Dorsolateral prefrontal cortex (tissue), 122 donors: ENCODE measurements at places on chromosomes 3 and 15.

GRCh38 chr15:98405013-98405412, 243.3 kb upstream of the IGF1R start:
- no peak for DNase-seq

- peak; percentile 46 for DNase-seq
These were observed 447.8 kb downstream of the FHIT start for GRCh38 chr3:60803216-60804173.

GRCh38 chr3:13015286-13016082, 57.7 kb downstream of the IQSEC1 start:
- DNase-seq = peak; percentile 26

- no peak for DNase-seq
These were observed 1.5 kb upstream of the RBM15B start for GRCh38 chr3:51389423-51390183.

- DNase-seq = no peak
These were observed 335.5 kb downstream of the ERC2 start for GRCh38 chr3:56132762-56133161.

DNA sequence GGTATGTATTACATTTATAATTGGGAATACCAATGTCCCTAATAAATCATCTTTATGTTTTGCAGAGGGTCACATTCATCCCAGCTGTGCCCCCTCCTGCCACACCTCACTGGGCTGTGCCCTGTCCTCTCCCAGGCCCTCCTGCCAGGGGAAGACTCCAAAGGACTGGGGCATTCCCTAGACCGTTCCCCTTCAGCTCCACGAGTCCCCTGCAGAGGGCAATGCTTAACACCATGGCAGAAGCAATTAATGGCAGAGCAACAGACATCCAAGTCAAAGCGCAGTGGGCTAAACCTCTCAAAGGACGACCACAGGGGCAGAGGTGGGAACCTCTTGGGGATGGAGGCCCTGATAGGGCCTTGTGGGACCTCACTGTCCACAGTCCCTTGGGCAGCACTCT, 71.3 kb upstream of the SEC13 start:
- no peak for DNase-seq

DNA sequence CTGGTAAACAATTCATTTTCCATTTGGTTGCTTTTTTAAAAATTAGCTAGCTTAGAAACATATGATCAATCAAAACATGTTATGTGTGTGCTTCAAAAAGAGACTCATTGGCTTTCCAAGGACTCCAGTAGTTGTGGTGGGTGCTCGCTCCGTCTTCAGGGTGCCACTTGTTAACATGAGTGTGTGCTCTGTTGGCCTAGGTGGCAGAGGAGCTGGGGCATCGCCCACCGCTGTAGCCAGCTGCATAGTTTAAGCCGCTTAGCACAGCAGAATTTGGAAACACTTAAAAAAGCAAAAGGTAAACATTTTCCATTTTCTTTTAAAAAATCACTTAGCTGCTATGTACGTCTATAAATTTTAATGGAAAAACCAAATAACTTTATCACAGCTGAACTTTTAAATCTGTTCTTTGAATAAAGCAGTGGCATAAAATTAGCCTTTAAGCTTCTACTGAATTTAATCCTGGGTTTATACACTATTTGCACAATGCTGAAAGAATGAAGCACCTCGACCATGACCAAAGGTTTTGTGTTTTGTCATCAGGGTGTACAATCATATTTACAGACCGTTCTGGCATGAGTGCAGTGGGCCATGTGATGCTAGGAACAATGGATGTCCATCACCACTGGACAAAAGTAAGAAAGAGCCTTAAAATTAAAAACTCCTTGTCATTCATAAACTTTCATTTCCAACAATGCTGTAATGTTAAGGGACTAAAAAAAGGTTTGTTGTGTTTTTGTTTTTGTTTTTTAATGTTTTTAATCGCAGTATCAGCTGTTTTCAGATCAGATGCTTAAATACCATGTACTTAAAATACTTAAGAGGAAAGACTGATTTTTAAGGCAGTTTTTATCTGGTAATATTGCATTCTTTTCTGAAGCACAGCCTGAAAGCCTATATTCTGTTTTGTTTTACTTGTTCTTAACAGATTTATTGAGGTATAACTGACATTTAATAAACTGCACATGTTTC, 57.9 kb downstream of the TCAIM start:
- DNase-seq = no peak

DNA sequence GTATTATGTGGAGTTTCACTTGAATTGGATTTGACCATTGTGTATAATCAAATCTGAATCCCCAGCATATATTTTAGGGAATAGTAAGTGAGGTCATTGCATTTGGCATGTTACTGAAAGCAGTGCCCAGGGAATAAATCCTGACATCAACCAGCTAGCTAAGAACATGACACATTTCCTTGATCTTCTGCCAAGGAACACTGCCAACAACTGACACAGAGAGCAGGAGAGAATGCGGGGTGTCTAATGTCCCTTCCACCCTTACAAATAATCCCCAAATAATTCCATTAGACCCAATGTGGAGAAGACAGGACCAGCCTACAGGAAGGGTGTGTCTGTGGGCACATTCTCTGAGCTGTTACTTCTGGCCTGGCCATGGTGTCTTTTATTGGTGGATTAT, 30.6 kb upstream of the UBE3A start:
- no peak for DNase-seq

DNA sequence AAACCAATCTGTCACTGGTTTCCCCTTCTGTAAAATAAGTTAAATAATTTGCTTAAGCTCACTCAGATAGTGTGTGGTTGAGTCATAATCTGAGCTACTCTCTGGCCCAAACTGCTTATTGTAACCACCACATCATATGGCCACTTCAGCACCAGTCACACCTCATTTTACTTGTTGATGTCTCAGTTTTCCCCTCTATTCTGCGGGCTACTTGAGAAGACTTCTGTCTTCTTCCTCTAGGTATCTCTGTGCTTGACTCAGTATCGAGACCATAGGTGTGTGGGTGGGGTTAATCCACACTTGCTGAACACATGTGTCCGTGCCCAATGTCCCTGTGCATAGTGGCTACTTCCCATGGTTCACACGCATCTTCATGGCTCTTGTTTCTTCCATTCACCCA, 32.9 kb downstream of the CRYGS start:
- DNase-seq = no peak

- no peak for DNase-seq
These were observed 381.1 kb upstream of the ARHGEF26 start for GRCh38 chr3:153740109-153740508.

- no peak for DNase-seq
These were observed 394.8 kb downstream of the TUSC7 start for GRCh38 chr3:117104381-117104780.

DNA sequence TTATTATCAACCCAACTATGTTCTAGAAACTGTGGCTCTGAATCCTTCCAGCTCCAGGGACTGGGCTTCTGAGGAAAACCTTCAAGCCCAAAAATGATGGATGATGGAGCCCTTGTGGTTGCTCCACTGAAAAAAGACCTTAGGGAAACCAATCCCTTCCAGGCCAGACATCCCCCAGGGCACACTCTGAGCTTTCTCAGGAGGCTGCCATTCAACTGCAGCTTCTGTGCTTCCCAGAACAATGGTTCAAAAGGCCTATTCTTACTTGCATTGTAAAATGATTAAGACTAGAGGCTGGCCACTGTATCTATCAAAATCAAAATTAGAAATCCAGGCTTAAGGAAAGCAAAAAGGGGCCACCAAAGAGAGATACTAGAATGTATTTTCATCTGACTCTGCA, 27.3 kb downstream of the EID1 start:
- no peak for DNase-seq

DNA sequence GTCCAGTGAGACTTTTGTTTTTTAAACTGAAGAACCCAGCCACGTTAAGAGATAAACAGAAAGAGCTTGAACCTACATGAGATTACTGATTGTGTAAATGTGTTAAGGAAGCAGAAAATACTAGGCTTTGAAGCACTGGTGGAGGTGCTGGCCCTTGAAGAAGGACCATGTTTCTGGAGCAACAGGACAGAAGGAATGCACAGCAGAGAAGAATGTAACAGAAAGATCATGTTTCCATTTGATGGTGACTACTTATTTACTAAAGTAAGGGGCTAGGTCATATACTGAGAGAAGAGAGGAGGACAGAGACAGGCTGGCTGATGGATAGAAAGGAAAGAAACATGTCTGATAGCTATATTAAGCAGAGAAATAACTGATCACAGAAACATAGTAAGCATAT, 88.8 kb downstream of the CLASP2 start:
- DNase-seq = no peak

- DNase-seq = no peak
These were observed 100.2 kb downstream of the GHSR start for GRCh38 chr3:172347895-172348679.

GRCh38 chr3:17740721-17741141, 1.7 kb downstream of the TBC1D5 start:
- DNase-seq = no peak

GRCh38 chr3:131053043-131053859, 26.6 kb downstream of the NEK11 start:
- DNase-seq = no peak

GRCh38 chr15:76159282-76159681, 99.5 kb downstream of the TMEM266 start:
- DNase-seq = no peak

- DNase-seq = no peak
These were observed 113.9 kb downstream of the TMEM108 start for GRCh38 chr3:133152056-133152455.

DNA sequence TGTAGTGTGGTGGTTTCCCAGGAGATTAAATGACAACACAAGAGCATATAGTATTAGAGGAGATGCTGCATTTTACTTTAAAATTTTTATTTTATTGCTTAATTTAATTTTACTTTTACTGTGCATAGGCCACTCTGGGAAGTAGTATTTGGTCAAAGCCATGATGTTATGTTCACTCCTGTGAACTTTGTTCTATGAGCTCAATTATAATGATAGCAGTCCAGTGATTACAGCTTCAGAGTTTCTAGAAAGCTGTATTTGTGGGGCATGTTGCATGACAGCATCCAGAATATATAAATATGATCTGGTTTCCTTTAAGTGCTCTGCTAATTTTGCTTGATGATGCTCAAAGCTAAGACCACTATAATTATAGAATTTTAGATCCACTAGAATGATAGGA, 338.6 kb downstream of the NSUN3 start:
- DNase-seq = no peak

DNA sequence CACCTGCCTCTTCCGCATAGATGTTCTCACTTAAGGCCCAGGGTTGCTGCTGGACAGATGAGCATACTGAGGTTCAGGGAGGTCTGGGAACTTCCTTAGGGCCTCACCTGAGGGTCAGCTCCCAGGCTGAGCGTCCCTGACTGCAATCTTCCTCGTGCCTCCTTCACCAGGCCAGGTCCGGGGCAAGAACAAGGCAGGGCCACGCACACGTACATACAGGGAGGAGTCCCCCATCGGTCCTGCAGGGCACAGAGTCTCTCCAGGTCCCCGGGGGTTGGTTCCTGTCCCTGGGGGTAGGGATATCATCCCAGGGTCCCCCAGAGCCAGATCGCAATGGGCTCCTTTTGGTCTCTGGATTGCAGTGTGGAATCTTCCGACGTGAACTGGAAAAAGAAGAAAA, 130.1 kb downstream of the LRRK1 start:
- DNase-seq = no peak

DNA sequence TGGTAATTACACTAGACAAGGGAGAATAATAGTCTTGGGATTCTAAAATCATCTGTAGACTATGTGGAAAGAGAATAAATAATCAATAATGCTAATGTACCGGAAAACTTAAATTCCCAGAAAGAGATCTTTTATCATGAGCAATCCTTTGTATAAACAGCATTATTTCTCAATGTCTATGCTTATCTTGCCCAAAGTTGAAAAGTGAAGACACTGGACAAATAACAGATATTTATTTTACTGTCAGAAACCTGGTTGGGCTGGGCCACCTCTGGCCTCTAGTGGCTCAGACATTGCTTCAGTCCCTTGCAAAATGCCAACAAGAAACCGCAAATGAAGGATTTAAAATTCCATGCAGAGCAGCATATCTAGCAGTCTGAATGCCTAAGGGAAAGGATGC, 409.9 kb downstream of the FHIT start:
- no peak for DNase-seq

- no peak for DNase-seq
These were observed 2.3 kb upstream of the TYRO3 start for GRCh38 chr15:41556677-41557076.

DNA sequence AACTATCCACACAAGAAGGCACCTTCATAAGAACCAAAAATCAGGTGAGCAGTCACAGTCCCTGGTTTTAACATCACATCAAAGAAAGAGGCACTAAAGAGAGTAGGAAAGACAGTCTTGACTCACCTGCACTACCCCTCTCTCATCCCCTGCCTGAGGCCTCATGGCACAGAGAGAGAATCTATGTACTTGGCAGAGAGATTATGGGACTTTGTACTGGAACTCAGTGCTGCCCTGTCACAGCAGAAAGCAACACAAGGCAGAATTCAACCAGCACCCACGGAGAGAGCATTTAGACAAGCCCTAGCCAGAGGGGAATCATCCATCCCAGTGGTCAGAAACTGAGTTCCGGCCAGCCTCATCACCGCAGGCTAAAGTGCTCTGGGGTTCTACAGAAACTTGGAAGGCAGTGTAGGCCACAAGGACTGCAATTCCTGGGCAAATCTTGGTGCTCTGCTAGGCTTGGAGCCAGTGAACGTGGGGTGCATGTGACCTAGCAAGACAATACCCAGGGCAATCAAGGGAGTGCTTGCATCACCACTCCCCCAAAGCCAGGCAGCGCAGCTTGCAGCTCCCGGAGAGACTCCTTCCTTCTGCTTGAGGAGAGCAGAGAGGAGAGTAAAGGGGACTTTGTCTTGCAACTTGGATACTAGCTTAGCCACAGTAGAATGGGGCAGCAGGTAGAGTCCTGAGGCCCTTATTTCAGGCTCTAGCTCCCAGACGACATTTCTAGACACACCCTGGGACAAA, 8.5 kb upstream of the RUVBL1 start:
- no peak for DNase-seq

GRCh38 chr15:73621286-73621826, 11.8 kb downstream of the NPTN start:
- no peak for DNase-seq

DNA sequence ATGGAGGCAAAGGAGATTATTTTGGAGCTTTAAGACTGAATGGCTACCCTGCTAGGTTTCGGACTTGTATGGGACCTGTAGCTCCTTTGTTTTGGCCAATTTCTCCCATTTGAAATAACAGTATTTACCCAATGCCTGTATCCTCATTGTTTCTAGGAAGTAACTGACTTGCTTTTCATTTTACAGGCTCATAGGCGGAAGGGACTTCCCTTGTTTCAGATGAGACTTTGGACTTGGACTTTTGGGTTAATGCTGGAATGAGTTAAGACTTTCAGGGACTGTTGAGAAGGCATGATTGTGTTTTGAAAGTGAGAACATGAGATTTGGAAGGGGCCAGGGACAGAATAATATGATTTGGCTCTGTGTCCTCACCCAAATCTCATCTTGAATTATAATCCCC, 10.5 kb downstream of the EIF5A2 start:
- no peak for DNase-seq

GRCh38 chr15:75042730-75043508, 19.5 kb downstream of the PPCDC start:
- DNase-seq = peak; percentile 69

DNA sequence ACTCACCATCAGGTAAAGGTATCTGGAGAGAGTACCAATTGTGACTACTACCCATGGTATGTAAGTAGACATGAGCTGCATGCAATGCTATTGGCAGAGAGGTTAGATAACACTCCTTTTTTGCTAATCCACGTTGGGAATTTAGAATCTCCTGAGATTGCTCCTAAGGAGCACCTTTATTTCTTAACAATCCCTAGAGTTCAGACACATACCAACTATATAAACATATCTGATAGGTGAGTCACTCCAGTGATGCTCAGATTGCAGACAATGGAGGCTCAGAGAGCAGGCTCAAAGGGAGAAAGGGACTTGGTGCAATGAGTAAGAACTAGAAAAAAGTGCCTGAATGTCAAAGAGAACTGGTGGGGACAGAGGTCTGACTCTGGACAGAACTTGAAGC, 47.0 kb upstream of the LRRFIP2 start:
- no peak for DNase-seq
